ENCODE measurements at places on chromosomes 4 and X.

- no peak for DNase-seq
Observed at GRCh38 chr4:73847526-73848182, 5.4 kb upstream of the PF4V1 start.

DNA sequence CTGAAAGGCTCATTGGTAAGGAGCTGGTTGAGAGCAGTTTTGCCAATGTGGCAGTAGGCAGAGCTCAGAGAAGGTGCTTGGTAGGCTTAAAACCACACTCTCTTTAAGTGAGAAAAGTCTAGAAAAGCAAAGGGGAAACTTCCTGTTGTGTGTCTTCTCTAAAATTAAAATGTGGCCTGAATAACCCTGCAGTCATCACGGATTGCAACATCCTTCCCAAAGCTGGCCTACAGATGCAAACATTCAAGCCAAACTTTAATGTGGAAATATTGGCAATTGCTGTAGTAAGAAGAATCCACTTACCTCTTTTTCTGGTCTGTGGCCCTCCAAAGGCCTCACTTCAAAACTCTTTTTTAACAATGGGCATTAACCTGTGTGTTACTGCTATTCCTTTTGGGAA, 348.5 kb downstream of the OPHN1 start:
- no peak for DNase-seq

- no peak for DNase-seq
Observed at GRCh38 chr4:111454961-111455360, 690.3 kb upstream of the FAM241A start.

- DNase-seq, result no peak
Observed at GRCh38 chr4:25560605-25561004, 95.0 kb upstream of the SLC34A2 start.

DNA sequence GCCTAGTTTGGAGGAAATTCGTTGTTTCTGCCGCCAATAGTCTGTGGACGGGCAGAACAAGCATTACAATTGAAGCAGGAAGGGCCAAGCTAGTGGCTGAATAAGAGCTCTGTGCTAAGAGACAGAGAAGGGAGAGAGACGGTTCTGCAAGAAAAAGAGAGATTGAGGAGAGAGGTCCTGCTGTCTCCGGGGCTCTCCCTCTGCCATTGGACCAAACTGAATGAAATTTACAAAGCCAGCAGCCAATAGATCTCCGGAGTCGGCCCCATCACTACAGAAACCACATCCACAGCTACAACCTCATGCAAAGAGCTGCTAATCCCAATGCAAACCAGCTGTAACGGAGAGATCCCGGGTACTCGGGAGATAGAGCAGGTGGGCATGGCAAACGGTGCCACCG, at the start of gene NLGN4X:
Gene NLGN4X (minus strand): TSS at position 148 of the 400 bp plus-strand sequence. CDS start 77,401 bp downstream, outside the sequence.
- peak; percentile 68 for DNase-seq

- DNase-seq, result peak; percentile 63
Observed at GRCh38 chrX:40761762-40762161, 26.4 kb upstream of the MED14 start.

DNA sequence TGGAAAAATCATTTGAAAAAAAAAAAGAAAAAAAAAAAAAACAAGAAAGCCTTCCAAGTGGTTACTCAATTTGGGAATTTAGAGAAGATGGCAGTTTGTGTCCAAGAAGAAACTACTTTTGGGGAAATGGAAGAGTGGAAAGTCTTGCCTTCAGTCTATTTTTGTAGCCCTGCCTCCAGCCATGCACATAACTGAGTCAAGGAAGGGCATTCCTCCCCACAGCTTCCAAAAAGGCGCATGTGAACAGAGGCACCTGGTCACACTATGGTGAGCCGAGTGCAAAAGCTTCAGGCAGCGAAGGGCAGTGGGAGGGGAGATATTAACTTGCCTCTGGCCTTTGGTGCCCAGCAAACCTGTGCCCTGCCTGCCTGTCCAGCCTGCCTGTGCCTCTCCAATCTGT, 163.7 kb downstream of the SMIM20 start:
- DNase-seq, result no peak

DNA sequence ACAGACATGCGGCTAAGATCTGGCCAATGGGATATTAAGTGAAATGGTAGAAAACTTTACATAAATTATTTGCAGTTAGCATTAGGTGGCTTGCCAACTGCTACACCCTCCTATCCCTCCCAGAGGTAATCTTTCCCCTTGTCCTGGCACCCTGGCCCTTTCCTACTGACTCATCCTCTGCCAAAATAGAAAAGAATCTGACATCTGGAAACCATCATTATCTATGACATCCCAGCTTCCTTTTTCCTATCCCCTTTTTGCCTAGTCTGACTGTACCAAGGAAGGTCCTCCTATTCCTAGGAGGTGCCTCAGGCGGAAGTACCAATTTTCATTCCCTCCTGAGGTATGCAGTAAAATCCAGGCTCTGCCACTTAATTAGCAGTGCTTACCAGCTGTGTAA, 163.6 kb upstream of the KLF3 start:
- no peak for DNase-seq

DNA sequence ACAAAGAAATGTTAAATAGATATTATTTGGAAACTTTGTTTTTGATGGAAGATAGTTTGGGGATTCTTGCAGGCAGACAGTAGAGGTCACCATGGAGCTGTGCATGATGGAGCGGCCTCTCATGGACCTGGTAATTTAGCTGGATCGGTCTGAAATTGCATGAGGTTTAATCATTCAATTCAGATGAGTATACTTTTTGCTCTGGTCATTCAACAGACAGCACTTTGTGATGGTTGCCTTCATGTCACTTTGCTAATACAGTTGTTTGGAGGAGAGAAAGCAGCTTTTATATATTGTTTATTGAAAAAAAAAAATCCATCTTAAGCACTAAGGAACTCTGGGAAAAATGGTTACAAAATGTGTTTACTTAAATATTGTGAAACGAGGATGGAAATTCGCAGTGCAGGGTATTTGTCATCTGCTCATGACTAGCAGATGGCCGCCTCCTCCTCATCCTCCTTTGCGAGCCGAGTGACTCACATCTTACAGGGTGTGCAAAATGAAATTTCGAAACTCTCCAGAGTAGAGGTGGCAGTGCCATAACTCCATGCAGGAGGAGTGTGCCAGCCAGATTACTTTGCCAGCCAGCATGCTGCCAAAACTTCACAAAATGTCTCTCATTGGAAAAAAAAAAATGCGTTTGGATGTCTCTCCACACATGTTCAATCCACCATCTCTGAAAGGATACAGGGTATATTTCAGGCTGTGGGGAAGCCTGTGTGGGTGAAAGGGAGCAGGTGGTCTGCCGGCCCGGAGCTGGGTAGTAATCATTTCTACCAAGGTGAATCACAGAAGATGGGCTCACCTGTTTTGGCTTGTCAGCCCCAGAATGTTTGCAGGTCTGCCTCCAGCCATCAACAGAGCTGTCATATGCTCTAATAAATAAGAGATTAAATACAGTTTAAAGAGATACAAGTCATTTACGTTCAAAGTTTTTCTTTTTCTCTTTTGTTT, 314.9 kb upstream of the DIPK2B start:
- DNase-seq, result peak; percentile 62

DNA sequence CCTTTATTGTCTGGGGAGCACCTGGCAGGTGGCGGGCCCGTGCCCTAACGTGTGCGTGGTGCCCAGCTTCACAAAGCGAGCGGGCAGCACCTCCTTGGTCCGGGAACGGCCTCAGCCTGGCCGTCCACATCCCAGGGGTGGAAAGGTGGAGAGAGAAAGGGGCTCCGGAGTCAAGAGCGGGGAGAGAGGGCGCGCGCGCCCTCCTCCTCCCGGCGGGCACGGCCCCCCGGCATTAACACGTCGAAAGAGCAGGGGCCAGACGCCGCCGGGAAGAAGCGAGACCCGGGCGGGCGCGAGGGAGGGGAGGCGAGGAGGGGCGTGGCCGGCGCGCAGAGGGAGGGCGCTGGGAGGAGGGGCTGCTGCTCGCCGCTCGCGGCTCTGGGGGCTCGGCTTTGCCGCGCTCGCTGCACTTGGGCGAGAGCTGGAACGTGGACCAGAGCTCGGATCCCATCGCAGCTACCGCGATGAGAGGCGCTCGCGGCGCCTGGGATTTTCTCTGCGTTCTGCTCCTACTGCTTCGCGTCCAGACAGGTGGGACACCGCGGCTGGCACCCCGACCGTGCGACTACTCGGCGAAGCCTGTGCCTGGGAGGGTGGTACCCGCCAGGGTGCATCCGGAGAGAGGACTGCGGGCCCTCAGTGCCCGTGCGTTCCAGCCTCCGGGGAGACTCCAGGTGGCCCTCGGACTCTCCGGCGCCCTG, at the start of gene KIT:
Gene KIT (plus strand): TSS at position 407 of the 701 bp plus-strand sequence. CDS start 58 bp downstream, at position 465.
- DNase-seq, result peak; percentile 91

Measured in NCI-H69 (cell line).